ENCODE measurements at places on chromosomes 7 and 10.

DNA sequence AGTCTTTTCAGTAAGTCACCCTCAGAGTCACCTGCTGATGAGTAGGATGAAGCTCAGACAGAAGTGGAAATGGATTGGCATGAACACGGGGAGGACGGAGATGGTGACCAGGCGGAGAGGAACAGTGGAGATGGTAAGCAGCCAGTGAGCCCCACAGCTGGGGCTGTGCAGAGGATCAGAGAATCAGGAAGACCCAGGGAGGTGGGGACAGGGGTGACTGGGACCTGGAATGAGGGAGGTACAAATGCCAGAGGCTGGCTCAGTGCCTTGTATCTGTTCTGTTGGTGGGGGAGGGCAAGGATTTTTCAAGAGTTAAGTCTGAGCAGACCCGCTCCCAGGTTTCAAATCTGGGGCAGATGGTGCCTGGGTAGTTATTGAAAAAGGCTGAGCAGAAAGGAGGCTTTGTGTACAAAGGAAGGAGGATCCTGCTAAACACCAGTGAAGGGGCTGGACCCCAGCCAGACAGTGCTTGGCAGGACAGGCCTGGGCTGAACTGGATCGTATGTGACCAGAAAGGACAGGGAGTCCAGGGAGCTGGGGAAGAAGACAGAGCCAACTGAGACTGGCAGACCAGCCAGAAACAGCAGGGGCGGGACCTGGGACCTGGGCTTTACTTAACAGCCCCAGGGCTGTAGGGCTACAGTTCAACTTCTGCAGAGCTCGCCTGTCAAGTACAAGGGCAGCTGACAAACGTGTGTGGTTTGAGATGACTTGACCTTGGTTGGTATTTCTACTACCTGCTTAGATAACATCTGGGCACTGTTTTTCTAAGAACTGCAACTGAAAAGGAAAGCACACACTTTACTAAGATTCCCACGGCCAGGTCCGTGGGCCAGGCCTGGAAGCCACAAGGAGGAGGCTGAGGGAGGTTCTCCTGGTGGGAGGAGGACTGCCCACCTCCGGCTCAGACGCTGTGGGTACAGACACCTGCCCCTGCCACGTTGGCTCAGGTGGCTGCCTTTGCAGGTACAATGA, 13.2 kb upstream of the FRMPD2 start:
- no peak for DNase-seq

- no peak for DNase-seq
These were observed 144.5 kb downstream of the REEP3 start for GRCh38 chr10:63665670-63666134.

- DNase-seq = no peak
These were observed 188.5 kb upstream of the AGR3 start for GRCh38 chr7:17070231-17070708.

DNA sequence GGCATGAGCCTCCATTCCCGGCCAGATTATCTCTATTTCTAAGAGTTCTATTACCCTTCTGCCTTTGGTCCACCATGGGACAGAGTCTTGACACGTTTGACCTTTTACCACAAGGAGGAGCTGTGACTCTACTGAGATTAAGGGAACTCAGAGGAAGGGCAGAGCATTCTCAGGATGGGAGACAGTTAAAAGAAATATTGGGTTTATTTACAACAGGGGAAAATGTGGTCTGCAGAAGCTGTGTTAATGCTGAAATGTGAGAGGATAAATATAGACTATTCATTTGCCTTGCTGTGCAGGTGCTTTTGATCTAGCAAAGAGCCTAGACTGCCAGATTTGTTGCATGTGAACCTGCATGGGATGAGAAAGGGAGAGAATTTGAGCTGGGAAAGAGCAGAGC, 45.8 kb upstream of the PRSS58 start:
- DNase-seq = no peak

DNA sequence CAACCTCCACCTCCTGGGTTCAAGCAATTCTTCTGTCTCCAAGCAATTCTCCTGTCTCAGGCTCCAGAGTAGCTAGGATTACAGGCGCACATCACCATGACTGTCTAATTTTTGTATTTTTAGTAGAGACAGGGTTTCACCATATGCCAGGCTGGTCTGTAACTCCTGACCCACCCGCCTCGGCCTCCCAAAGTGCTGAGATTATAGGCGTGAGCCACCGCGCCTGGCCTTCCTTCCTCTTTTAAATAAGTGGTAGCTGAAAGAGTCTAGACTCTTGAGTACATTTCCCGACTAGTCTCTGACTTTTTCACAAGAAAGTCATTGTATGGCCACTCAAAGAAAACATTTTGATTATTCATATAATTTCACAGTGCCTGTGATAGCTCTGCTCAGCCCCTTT, 636.2 kb upstream of the ANKRD30A start:
- no peak for DNase-seq

- no peak for DNase-seq
These were observed 15.2 kb upstream of the KNDC1 start for GRCh38 chr10:133144771-133145170.

DNA sequence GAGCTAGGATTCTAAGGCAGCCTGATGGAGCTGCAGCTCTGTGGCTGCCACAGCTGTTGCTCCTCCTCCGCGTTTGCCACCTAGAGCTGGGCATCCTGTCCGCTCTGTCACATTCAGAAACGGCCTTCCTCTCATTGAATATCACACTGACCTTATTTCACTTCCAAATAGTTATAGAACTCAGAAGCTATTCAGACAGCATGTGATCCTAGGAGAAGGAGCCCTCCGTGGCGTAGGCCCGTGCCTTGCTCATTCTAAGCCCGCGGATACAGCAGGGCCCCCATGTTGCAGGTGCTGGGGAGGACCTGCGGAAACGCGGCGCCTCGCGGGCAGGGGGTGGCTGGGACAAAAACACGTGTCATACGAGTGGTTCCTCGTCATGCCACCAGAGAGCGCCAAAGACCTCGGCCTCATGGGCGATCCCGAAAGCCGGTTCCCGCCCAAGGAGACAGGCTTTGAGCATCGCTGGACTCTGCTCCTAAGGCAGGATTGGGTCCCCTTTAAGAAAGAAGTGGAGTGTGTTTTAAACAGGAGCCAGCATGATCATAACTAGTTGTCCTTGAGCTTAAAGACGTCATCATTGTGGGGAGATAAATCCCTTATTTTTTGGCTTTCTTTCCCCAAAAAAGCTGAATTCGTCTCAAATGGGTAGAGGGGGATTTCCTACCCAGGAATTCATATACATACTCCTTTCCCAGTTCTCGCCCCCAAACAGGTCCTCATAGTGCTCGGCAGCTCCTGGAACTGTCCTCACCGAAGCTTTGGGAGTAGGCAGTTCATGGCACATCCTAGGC, 17.9 kb upstream of the FIGNL1 start:
- peak; percentile 49 for DNase-seq

GRCh38 chr10:113552701-113553100, at the start of gene HABP2:
Gene HABP2 (plus strand): TSS chr10:113553053. CDS start chr10:113553122, 69 bp downstream.
- peak; percentile 57 for DNase-seq

DNA sequence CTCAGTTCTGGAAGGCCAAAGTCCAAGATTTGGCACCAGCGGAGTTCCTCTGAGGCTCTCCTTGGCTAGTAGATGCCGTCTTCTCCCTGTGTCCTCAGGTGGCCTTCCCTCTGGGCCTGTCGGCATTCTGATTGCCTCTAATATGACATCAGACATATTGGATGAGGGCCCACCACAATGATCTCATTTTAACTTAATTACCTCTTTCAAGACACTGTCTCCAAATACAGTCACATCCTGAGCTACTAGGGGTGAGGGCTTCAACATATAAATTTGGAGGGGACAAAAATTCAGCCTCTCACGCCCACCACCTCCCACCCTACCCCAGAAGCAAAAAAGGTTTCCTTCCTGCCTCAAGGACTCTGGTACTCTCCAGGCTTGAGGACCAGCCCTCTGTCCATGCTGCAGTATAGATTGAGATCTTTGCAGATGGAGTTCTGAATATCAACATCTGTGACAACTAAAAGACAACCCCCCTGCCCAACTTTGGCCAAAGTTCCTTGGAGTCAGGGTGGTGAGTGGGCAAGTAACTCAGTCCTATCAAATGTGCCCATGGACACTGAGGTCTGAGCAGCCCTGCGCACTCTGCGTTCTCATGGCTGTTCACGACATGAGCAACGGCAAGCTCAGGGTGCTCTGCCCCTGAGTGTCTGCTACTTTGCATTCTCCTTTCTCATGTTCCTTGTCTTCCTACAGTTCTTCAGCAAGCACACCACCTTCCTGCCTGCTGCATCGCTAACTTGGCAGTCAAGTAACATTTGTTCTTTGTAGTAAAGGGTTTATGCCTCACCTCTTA, 11.5 kb downstream of the TMEM176B start:
- DNase-seq = no peak

GRCh38 chr10:77299320-77299719, 338.3 kb downstream of the KCNMA1 start:
- no peak for DNase-seq

- no peak for DNase-seq
These were observed 36.2 kb downstream of the VIPR2 start for GRCh38 chr7:159108491-159108890.

DNA sequence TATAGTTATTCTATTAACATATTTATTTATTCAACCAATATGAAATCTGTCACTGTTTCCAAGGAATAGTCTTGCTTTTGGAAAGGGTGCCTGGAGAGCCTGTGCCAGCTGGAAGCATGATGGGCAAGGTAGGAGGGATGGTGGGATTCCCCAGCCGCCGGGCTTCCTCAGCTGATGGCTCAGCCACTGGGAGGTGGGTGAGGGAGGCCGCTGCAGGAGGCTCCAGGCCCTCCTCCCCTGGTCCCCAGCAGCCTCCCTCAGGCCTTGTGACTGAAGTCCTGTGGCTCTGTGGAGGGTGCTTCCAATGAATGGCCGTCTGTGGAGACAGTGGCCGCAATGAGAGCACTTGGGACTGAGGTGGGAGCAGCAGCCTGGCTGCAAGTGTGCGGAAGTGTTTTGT, 27.0 kb downstream of the SPAG6 start:
- no peak for DNase-seq

GRCh38 chr10:70458329-70459060, 17.0 kb upstream of the NODAL start:
- DNase-seq = peak; percentile 70

GRCh38 chr7:12930534-12930933, 243.1 kb downstream of the ARL4A start:
- no peak for DNase-seq

GRCh38 chr7:133040674-133041073, 41.2 kb downstream of the CHCHD3 start:
- no peak for DNase-seq

- no peak for DNase-seq
These were observed 59.4 kb downstream of the WAPL start for GRCh38 chr10:86461963-86462804.

- DNase-seq = no peak
These were observed 427.7 kb downstream of the LRMDA start for GRCh38 chr10:75859141-75859540.

GRCh38 chr10:78914502-78915189, 154.1 kb upstream of the ZMIZ1 start:
- DNase-seq = no peak

DNA sequence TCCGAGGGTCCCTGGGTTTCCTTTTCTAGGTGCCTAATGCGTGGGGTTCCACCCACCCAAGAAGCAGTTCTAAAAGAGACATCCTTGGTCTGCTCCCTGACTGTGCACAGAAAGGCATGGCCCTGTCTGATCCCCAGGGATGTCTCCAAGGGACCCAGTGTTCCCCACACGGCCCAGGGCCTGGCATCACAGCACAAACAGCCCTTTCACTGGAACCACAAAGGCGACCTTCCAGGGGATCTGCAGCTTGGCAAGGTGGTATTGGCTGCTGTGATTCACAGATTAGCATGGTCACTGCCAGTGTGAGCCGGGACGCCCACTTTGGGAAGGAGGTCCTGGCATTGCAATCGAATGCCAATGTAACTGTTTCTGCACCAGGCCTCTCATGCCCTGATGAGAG, 6.4 kb downstream of the KCNMA1 start:
- no peak for DNase-seq

DNA sequence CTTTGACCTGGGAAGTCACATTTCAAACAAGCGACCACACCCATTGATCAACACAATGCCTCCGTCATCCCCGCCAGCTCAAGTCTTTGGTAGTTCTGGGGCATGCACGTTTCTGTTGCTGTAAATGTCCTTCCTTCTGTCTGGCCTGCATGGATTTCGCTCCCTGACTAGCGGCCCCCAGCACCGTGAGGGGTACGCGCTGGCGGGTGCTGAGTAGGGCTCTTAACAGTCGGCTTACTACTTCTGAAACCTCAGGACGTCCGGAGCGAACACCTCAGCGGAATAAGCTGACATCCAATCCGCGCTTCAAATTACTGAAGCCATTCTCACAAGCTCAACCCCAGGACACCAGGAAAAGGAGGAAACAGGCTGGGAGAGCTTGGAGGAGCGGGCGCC, 505 bp downstream of the NUDCD3 start:
- no peak for DNase-seq

Data from RCC 7860 (cell line).